ENCODE measurements at places on chromosomes 6 and 20.

DNA sequence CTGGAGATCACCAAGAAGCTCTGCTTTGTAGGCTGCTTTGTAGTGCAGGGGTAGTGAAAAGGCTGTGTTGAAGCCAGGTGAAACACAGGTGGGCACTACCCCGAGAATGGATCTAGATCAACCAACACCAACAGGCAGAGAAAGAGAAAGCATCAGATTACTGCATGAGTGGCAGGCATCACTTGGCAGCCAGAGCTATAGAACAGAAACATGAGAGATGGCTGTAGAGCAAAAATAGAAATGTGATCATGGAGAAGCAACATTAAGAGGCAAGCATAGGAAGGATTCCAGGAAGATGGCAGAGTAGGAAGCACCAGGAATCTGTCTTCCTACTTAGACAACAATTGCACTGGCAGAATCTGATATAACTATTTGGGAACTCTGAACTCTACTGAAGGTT is 311.1 kb upstream of the TCF21 start:
- no peak for DNase-seq

DNA sequence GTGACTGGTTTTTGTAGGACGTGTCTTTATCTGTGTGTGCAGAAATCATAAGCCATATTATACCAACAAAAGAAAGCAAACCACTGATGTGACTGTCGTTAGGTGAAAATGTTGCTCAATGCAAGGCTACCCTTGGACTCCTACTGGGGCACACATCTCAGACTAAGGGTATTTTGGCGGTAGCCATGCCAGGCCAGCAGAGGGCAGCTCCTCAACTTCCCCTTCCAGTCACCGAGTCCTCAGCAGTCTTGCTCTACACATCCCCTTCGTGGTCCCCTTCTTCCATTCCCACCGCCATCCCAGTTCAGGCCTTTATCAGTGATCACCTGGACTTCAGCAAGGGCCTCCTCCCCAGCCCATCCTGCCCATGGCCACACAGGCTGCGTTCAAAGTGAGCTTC is 113.7 kb upstream of the GGTLC1 start:
- no peak for DNase-seq

- no peak for DNase-seq
These were observed 62.0 kb downstream of the KCNS1 start for GRCh38 chr20:45038745-45039474.

- no peak for DNase-seq
These were observed 564.3 kb upstream of the MARCKS start for GRCh38 chr6:113292646-113293422.

- no peak for DNase-seq
These were observed 32.5 kb downstream of the MGME1 start for GRCh38 chr20:18001131-18001921.

- no peak for DNase-seq
These were observed 121.1 kb downstream of the TNFRSF21 start for GRCh38 chr6:47188588-47189021.

DNA sequence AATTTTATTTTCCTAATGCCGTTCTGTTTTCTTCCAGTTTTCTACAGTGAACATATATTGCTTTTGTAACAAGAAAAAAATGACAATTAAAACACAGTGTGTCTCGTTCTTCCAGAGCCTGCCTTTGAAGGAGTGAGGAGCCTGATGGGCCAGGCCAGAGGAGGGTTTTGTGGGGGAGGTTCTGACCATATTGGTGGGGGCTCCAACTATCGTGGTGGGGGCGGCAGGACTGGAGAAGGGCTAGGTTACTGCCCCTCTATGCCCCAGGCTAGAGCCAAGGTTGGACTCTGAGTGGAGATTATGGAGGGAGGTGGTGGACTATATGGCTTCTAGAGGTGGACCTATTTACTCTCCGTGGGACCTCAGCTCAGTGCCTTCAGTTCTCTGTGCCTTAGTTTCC is 24.0 kb downstream of the DLGAP4 start:
- no peak for DNase-seq

- no peak for DNase-seq
These were observed 386.1 kb upstream of the ZFP64 start for GRCh38 chr20:52577696-52578095.

Data from activated CD8-positive, alpha-beta memory T cell treated with anti-CD3 and anti-CD28 coated beads, Interleukin-2, amount 50 U/mL, for 4 hours (primary cell).